Fibroblast of villous mesenchyme (primary cell): ENCODE measurements at places on chromosomes 6 and 20. TPM values are rescaled to one million over a fixed set of nuclear protein-coding genes. Genes with fewer than 3 reads are reported as not detected.

The TSPO2 gene
- not detected in 2 replicates for total RNA-seq

The RBPJL gene
- not detected in 2 replicates for total RNA-seq

The TNFRSF6B gene
- 31.5 and 44.5 TPM in 2 replicates for total RNA-seq

The FNDC1 gene
- under 0.01 TPM in 2 replicates for total RNA-seq

The LY6G5C gene
- total RNA-seq = 0.43 and 0.64 TPM in 2 replicates

The KHDC1 gene
- 2.6 and 3.9 TPM in 2 replicates for total RNA-seq

The TINAG gene
- total RNA-seq = not detected in 2 replicates

The RIMS1 gene
- total RNA-seq = 1.3 and 1.6 TPM in 2 replicates

The HLA-DPB1 gene
- total RNA-seq = 5.5 and 9.1 TPM in 2 replicates

The BPIFA1 gene
- not detected in 2 replicates for total RNA-seq

The TRMT11 gene
- total RNA-seq = 29.6 and 49.2 TPM in 2 replicates

The GMPR gene
- total RNA-seq = 4.7 and 7.1 TPM in 2 replicates

The SLC17A3 gene
- total RNA-seq = not detected in 2 replicates

The GPX5 gene
- not detected in 2 replicates for total RNA-seq

The FBXO30 gene
- total RNA-seq = 8.7 and 16.0 TPM in 2 replicates

The BCAS1 gene
- under 0.01 TPM in 2 replicates for total RNA-seq

The IRF4 gene
- under 0.01 TPM in 1 of 2 replicates, not detected in the other for total RNA-seq

The NINL gene
- 8.2 and 10.3 TPM in 2 replicates for total RNA-seq
